Dermis blood vessel endothelial cell (primary cell): ENCODE measurements at places on chromosomes 4 and X. TPM values are rescaled to one million over a fixed set of nuclear protein-coding genes. Genes with fewer than 3 reads are reported as not detected.

SYNPO2 gene
- 0.17 and 0.19 TPM in 2 replicates for total RNA-seq

DNAAF6 gene
- not detected in 2 replicates for total RNA-seq

KLF8 gene
- 0.37 and 0.85 TPM in 2 replicates for total RNA-seq

XAGE2 gene
- not detected in 2 replicates for total RNA-seq

PAGE2 gene
- not detected in 2 replicates for total RNA-seq

DNA sequence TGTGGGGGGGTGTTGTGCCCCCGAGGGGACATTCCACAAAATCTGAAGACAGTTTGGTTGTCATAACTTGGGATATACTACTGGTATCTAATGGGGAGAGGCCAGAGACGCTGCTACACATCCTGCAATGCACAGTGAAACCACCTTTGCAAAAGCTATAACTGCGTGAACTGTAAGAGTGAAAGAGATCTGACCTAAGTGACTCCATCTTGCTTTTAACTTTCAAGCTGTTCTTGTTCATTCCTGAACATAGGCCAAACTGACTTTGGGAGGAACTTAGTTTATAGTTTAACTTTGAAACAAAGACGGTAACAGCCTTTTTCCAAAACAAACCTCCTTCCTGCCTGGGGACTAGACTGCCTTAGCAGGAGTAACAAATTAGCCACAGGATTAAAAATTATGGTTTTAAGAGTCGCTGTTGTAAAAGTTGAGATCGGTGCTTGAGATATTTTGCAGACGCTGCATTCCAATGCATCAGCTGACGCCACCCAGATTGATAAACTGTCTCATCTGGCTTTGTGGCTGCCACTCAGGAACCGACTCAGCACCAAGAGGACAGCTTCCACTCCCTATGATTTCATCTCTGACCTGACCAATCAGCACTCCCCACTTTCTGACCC lies 70.9 kb downstream of the ATXN3L start:
- DNase-seq: no peak

- no peak for DNase-seq
Measured at GRCh38 chr4:8347660-8348059, 78.1 kb downstream of the HTRA3 start.

GRCh38 chr4:169050881-169051760 lies 41.1 kb upstream of the CBR4 start:
- DNase-seq: no peak

VCX3B gene
- total RNA-seq: not detected in 2 replicates
